ENCODE measurements at places on chromosomes 7 and 10.

- no peak for DNase-seq
Observed at GRCh38 chr7:129734400-129734799, 122.9 kb downstream of the NRF1 start.

DNA sequence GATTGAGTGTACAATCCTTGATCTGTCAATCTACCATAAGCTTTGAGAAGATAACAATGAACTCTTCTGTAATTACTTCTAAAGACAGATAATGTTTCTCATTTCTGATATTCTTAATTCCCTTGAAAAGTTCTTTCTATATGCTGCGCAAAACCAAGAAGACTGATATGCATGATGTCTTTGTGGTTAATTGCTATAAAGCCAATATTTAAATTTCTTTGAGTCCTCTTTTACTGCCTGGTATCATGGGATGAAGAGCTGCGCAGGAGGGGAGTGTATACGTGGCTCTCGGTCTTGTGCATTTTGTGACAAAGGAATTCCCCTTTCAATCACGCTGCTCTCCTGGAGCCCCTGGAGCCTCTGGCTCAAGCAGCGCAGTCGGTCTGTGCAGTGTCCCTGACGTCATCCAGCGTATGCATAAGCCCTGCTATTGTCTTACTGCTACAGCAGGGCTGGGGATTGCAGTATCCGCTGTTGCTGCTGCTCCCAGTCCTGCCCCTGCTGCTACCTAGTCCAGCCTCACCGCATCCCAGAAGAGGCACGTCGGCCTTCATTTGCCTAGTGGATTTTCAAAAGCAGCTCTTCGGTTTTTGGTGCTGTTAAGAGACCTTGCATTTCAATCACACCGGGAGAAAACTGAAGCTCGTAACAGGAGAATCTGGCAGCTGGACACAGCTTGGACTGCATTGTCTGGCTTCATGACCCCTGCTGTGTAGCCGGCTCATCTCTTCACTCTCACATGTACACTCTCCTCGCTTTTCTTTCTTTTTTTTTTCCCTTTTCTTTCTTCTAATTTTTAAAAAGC is 66.7 kb downstream of the ST7 start:
- DNase-seq = no peak

DNA sequence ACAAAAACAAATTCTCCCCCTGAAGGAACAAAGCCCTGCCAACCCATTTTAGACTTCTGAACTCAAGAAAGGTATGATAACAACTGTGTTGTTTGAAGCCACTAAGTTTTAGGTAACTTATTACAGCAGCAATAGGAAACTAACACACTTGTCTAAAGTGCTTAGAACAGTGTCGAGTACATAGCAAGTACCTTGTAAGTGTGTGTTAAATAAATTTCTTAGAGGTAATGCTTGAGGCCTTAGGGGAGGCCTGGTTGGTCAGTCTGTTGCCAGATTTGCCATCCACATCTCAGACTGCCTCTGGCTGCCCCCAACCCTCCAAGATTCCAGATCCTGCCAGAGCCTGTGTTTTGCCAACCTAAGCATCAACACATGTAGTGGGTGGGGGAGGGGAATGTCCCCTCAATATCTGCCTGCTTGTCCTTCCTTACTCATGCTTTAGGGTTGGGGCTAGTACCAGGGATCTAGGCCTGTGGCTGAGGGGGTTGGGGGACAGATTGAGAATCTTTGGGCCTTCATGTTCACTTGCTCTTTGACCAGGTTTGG is 27.1 kb upstream of the PAX2 start:
- no peak for DNase-seq

DNA sequence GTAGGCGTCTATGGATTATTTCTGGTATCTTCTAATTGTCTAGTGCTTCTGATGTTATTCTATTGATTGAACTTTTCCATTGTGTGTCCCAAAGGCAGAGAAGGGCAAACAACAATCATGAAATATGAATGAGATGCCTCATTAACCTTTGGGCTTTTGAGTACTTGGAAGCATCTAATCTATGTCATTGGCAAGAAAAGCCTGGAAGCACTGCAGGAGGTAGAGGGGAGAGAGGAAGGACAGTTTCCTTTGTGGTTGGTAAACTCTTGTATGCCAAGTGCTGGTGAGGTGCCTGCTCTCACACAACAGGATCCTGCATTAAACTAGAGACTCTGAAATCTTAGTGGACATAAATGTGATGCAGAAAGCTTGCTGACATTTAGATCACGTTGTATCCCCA is 155.2 kb upstream of the TPK1 start:
- DNase-seq = no peak

DNA sequence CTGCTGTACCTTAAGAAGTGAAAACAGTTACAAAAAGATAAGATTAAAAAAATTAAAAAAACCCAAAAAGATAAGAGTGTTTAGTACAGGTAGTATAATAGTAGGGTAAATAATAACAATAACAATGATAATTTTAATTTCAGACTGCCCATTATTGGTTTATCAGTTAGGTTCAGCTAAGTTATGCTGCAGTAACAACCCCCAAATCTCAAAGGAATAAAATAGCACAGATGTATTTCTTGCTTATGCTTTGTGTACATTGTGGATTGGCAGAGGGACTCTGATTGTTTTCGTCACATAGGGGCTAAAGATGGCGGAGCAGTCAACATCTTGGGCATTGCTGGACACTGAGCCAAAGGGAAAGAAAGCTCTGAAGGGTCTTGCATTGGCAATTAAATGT is 264.6 kb downstream of the LRMDA start:
- DNase-seq = no peak

DNA sequence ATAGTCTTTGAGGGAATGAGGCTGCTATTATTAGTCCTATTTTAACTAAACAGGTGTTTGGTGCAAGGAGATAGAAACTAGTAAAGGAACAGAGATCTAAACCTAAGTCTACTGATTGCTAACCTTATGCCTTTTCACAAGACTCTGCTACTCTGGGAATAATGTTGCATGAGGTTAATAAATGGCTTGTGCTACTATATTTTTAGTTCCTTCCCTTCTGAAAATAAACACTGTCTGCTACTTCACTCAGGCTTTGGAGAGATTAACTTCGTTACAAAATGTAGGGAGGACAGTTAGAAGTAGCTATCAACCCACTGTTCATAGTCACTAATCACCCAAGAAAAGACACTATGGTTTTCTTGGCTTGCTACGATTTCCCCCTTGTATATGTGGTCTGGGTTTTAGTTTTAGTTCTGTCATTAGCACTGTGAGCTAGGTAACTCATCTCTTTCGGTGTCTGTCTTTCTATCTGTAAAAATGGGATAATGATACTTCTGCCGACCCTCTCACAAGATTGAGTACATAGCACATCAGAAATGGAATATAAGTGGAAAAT is 296.2 kb downstream of the LRRTM3 start:
- DNase-seq = no peak

Data from stimulated activated naive CD4-positive, alpha-beta T cell (primary cell).